ENCODE measurements at places on chromosomes 6 and 20.
A peak's percentile ranks its signal among the peaks of the same experiment; 100 is the strongest.

DNA sequence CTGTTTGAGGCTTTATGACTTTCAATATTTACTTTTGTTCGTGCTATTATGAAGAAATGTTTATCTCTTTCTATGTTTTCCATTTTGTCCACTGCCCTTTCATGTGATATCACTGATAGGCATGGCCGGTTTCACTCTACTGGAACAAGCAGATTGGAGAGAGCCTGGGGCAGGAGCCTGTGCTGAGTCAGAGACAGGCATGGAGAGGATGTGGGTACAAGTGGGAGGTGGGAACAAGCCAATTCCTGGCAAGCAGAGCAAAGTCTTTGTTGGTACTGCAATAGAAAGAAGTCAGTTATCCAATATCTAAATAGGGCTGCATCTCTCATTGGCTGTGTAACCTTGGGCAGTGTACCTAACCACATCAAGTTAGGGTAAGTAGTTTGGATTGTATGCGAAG, 545.6 kb upstream of the MAP3K7 start:
- DNase-seq = no peak

GRCh38 chr20:59737816-59738215, 133.5 kb downstream of the PHACTR3 start:
- no peak for DNase-seq

DNA sequence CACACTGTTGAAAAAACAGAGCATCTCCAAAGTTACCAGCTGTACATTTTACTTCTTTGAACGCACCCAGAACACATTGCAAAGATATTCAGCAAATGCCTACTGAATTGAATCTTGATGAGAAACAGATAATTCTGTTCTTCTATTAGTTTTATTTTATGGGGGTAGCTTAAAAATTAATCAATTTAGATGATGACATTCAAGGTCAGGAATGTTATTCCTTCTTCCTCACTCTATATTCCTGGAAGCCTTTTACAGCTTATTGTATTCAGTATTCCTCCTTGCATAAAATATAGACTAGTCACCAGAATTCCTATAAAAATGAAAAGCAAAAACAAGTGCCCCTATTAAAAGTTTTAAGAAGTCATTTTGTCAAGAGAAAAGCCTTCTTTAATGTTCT, 21.4 kb upstream of the GMDS start:
- DNase-seq = no peak

GRCh38 chr20:59737073-59737666, 132.8 kb downstream of the PHACTR3 start:
- no peak for DNase-seq

- DNase-seq = no peak
Observed at GRCh38 chr6:15184441-15184861, 61.4 kb upstream of the JARID2 start.

- DNase-seq = no peak
Observed at GRCh38 chr6:161941565-161941964, 667.7 kb upstream of the AGPAT4 start.

- no peak for DNase-seq
Observed at GRCh38 chr6:2818593-2818992, 23.1 kb downstream of the SERPINB1 start.

DNA sequence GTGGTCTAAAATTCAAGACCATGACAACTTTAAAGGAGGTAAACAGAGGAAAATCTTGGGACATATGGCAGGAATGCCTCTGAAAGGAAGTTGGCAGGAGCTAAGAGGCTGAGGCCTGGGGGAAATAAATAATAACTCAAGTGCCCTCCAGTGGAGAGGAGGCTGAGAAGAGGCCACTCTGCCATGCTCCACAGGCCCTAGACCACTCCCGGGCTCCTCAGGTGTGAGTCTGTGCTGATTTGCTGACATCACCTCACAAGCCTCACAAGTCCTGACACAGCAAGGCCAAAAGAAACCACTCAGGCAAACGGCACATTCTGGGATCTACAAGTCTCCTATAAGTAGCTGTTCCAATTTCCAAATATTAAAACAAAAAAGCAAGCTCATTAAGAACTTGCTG, 91.0 kb upstream of the RIPOR2 start:
- no peak for DNase-seq

DNA sequence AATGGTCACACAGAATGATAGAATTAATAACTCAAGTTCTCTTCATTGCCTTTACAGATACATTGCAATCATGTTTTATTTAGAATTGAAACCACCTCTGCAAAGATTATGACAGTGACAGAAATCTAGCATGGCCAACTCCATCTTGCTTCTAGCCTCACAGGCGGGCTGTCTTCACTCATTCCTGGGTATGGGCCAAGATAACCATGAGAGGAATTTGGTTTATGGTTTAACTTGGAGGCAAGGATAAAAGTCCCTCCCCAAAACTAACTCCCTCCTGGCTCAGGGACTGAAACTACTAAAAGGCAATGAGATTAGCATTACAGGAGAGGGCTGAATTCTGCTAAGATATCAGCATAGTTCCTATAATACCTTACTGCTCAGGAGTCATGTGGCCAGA, 95.2 kb upstream of the CST7 start:
- DNase-seq = no peak

DNA sequence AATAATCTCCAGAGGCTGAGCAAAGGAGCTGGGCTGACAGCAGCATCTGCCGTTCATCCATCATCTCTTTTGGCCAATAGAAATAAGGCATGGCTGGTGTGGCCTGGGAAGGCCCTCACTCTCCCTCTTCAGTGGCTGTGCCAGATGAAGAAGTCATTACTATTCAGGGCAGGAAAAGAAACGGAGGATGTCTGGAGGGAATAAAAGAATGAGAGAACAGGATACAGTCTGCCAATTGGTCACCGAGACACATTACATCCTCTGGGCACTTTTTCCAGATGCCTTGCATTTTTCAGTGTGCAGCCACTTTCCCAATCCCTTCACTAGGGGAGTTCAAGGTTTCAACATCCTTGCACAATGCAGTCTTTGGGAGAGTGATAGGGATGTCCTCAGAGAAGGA, 32.2 kb upstream of the VGLL2 start:
- DNase-seq = no peak

DNA sequence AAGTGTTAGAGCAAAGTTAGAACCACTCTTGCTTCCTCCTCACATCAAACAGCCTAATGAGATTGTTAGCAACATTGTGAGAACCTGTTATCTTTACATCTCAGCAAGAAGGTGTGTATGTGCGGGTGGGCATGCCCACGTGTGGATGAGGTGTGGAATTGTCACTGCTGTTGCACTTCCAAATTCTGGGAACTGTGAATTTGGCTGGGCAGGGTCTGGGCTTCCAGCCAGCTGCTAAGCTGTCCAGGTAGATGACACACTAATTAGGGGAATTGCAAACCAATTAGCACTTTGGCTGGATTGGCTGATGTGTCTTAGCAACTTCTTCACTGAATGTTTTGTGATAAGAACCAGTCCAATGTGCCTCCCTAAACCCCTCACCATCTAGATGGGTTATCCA, 848.2 kb downstream of the DHX35 start:
- no peak for DNase-seq

DNA sequence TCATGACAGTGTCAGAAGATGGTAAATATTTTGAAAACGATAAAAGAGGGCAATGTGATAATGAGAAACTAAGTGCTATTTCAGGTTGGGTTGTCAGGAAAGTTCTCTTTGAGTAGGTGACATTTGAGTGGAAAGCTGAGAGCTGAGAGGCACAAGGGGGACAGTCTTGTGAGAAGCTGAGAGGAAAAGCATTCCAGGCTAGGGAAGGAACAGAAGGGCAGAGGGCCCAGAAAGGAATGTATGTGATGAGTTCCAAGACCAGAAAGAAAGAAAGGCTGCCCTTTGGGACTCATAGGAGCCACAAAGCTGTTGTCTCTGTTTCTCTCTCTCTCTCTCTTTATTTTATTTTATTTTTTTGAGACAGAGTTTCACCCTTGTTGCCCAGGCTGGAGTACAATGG, 7.6 kb upstream of the RNF182 start:
- DNase-seq = no peak

DNA sequence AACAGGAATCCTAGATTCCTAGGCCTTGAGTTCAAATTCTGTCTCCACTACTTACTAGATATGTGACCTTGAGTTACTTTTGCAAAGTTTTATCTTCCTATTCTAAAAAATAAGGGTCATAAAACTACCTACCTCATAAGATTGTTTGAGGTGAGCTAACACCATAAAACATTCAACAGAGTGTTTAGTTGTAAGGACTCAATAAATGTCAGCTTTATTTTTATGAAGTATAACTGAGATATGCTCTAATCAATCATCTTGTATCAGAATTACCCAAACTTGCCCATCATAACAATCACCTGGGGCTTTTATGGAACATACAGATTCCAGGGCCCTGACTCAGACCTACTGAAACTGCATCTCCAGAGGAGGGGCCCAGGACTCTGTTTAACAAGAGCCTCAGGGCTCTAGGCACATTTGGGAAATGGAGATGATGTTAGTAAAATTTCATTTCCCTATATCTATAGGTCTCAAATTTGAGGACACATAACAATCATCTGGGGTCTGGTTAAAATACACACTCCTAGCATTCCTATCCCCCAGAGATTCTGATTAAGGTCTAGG, 35.5 kb upstream of the MRAP2 start:
- no peak for DNase-seq

DNA sequence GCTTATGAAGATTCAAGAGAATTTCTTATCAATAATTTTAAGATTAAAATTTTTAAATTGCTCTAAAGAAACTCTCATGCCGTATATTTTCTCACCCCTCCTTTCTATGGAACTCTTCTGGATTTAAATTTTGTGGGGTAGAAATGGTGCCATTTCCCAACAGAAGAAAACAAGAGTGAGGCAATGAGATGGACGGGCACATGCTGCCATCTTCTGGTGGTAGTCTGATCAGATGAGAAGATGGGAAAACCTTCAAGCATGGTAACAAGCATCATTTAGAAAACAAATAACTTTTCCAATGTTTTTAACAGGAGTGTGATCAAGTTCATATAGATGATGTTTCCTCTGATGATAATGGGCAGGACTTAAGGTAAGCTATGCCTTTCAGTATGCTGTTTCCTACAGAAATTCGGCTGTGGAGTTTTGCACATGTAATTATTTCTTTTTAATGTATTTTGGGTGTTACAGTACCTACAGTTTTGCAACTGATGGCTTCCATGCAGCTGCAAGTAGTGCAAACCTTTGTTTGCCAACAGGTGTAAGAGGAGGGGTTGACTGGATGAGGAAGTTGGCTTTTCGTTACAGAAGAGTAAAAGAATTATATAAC, 271.4 kb downstream of the EYA4 start:
- no peak for DNase-seq

- DNase-seq = no peak
Observed at GRCh38 chr6:74853991-74854390, 351.9 kb downstream of the COL12A1 start.

GRCh38 chr6:31907158-31907813, 5.4 kb upstream of the ZBTB12 start:
- no peak for DNase-seq

DNA sequence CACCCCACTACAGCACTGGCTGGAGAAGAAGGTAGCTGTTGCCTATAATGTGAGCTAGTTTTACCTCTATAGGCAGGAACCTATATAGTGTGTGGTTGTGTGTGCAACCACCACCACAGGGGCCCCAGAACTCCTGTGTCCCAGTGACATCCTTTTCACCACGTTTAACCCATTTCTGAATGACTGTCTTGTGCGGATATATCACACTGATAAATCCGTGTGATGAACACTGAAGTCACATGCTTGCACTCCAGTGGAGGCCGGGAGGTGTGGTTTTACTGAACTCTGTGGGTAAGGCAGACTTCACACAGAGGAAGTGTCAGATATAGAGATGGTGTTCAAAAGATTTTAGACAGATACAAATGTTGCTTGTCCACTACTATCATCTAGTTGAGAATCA, 32.5 kb downstream of the SDHAF4 start:
- DNase-seq = no peak

- DNase-seq = no peak
Observed at GRCh38 chr6:133768656-133769295, 120.1 kb upstream of the TCF21 start.

DNA sequence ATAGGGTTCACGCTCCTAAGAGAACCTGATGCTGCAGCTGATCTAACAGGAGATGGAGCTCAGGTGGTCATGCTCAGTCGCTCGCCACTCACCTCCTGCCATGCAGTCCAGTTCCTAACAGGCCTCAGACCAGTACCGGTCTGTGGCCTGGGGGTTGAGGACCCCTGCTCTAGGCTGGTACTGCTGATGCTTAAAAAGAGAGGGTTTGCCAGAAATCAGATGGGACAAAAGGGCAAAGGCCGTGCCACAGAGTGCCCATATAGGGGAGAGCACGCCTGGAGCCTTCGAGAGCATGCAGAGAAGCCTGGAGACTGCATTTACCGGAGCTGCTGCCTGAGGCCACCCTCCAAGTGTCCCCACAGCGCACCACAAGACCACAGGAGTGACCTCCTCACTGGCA, 75.5 kb downstream of the PTPN1 start:
- no peak for DNase-seq

GRCh38 chr6:144202879-144203468, 52.7 kb downstream of the STX11 start:
- DNase-seq = no peak

- DNase-seq = no peak
Observed at GRCh38 chr6:2883673-2884072, 19.4 kb downstream of the SERPINB9 start.

GRCh38 chr20:11675920-11676629, 241.6 kb upstream of the BTBD3 start:
- DNase-seq = no peak

DNA sequence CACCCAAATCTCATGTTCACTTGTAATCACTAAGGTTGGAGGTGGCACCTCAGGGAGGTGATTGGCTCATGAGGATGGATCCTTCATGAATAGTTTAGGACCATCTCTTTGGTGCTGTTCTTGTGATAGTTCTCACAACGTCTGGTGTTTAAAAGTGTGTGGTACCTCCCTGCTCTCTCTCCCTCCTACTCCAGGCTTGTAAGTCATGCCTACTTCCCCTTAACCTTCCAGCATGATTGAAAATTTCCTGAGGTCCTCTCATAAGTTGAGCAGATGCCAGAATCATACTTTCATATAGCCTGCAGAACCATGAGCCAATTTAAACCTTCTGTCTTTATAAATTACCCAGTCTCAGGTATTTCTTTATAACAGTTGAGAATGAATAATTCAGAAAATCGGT, 16.6 kb downstream of the HLA-A start:
- DNase-seq = no peak

GRCh38 chr6:95431637-95432228, 145.6 kb upstream of the MANEA start:
- no peak for DNase-seq

- DNase-seq = peak; percentile 84
Observed at GRCh38 chr20:62136283-62137091, 6.7 kb downstream of the PSMA7 start.

- no peak for DNase-seq
Observed at GRCh38 chr6:154229786-154230185, 126.8 kb downstream of the IPCEF1 start.

GRCh38 chr6:168061269-168062210, 17.5 kb downstream of the FRMD1 start:
- DNase-seq = no peak

GRCh38 chr6:118984342-118984741, 49.4 kb upstream of the MCM9 start:
- no peak for DNase-seq

- DNase-seq = no peak
Observed at GRCh38 chr6:4861564-4861963, 85.4 kb downstream of the CDYL start.

- no peak for DNase-seq
Observed at GRCh38 chr20:14538433-14538832, 201.0 kb upstream of the FLRT3 start.
